CD4-positive, CD25-positive, alpha-beta regulatory T cell (primary cell): ENCODE measurements at places on chromosomes 16 and 17. TPM values are rescaled to one million over a fixed set of nuclear protein-coding genes. Genes with fewer than 3 reads are reported as not detected.

FLYWCH2 gene
- polyA plus RNA-seq, result 14.8 TPM

OR3A3 gene
- polyA plus RNA-seq, result not detected

P2RX5 gene
- polyA plus RNA-seq, result 16.4 TPM

KREMEN2 gene
- not detected for polyA plus RNA-seq

GRCh38 chr17:29143894-29144293, 36.3 kb downstream of the MYO18A start:
- DNase-seq, result no peak

GRCh38 chr17:12603566-12603965, 62.1 kb upstream of the MYOCD start:
- DNase-seq, result no peak

- DNase-seq, result no peak
Measured at GRCh38 chr17:60043846-60044245, 34.9 kb downstream of the HEATR6 start.

GRCh38 chr17:65362826-65363225, 198.6 kb downstream of the AXIN2 start:
- no peak for DNase-seq

DNA sequence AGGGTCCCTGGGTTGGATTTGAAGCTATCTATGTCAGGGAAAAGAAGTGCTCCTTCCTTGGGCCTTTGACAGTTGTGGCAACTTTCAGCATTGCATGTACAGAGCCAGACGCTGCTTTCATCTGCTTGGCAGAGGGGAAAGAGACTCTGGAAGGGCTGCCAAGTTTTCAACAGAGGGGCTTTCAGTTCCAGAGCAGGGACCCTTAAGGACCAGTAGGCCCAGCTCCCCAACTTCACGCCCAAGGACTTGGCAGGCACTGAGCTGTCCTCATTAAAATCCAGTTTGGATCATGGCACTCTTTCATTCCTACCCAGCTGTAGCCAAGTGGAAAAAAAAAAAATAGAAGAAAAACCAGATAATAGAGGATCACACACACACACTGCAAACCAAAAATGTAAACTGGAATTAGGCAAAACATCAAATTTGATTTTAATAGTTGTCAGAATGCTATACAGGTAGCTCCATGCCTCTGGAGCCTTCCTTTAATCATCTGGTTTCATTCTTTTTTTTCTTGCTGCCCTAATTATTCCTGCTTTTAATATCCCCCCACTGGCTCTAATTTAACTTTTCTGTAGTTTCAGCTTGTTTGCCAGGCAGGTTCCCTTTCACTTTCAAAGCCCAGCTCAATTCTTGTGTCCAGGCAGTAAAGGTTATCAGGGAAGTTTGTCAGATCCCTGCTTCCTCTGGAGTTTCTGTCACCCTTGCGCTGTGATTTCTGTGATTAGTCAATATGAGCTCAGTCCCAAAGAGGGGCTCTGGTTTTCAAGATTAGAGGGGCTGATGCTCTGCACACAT, 702.6 kb upstream of the CDH8 start:
- no peak for DNase-seq

GRCh38 chr17:64449545-64449944, 630 bp downstream of the MILR1 start:
- DNase-seq, result no peak

DNA sequence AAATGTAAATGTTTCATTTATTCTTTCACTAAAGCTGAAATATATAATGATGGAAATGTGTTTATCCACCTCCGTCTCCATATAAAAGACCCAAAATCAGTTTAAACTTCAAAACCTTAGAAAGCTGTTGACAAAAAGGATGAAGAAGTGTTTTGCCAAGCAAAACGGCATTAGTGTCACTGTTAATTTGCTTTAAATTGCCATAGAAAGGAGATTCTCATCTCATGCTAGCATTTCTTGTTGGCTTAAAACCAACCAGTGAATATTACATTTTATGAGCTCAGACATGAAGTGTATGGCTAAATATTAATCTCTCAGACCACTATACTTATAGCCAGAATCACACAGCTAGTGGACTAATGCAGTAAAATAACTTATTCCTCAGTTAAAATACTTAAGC, 398.8 kb downstream of the KIF2B start:
- no peak for DNase-seq
